NCI-H2171 (cell line): ENCODE measurements at places on chromosomes 4 and X.
A peak's percentile ranks its signal among the peaks of the same experiment; 100 is the strongest.

- no peak for DNase-seq
Measured at GRCh38 chrX:22366906-22367305, 94.2 kb downstream of the CBLL2 start.

DNA sequence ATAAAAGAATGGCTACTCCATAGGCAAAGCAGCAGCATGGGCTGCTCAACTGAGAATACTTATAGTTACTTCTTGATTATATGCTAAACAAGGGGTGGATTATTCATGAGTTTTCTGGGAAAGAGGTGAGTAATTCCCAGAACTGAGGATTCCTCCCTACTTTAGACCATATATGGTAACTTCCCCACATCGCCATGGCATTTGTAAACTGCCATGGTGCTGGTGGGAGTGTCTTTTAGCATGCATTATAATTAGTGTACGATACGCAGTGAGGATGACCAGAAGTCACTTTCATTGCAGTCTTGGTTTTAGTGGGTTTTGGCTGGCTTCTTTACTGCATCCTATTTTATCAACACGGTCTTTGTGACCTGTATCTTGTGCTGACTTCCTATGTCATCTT, 141.5 kb downstream of the MAGEB17 start:
- DNase-seq, result no peak

GRCh38 chr4:2862528-2862927, 18.9 kb downstream of the ADD1 start:
- no peak for DNase-seq

DNA sequence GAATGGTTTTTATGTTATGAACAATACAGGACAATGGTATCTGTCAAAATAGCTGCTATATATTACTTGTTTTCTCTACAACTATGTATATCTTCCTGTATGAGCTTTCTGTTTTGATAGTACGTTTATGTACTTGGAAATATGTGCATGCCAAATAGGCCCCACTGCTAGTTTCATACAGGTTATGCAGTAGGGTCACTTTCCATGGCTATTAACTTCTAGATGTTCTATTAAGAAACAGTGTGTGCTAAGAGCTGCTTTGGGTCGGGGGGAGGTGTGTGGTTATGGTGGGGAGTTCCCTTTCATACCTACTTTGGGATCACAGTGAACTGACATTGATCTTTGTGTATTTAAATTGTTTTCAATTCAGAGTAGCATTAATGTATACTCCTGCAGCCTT, 30.9 kb downstream of the RBPJ start:
- no peak for DNase-seq

DNA sequence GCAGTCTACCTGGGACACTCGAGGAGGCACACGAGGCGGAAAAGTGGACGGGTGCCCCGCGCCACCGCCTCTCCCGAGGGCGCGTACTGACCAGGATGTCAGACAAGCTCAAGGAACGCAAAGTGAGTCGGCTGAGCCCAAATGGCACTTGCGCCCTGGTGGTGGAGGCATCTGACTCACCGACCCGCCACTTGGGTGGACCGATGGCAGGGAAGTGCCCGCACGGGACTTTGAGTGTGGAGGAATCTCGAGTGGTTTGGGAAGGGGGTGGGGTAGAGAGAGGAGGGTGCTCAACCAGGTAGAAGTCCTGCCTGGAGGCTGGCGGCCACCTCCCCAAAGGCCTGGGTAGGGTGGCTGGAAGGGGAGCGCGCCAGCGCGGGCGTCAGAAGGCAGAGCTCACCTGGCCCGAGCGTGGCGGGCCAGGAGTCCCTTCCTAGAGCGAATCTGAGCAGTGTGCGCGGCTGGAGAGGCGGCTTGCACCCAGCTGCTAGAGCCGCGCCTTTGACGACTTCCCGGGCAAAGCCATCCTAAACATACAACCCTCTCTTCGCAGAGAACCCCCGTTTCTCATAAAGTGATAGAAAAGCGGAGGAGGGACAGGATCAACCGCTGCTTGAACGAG, 655 bp downstream of the HELT start:
- no peak for DNase-seq

DNA sequence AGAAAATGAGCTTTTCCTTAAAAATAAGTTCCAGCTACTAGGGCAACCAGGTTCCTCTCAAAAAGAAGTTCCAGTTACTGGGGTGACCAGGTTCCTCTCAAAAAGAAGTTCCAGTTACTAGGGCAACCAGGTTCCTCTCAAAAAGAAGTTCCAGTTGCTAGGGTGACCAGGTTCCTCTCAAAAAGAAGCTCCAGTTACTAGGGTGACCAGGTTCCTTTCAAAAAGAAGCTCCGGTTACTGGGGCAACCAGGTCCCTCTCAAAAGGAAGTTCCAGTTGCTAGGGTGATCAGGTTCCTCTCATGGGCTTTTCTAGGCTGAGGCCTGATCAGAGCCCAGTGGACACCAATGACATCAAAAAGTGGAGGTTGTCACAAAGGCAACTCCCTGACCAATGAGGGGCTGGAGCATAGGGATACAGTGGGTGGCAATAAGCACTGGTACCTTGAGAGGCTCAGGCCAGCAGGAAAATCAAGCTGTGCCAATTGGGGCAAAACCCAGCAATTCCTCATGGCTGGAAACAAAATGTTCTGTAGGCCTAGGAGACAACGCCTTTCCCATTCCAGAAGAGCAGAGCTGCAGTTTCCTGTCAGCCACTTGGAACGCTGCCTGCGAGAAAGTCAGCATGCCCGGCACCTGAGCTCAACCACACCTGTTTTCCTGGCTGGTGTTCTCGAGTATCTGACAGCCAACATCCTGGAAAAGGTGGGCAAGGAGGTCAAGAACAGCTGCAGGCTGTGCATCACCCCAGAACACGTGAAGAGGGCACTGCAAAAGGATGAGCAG, 12.3 kb upstream of the SYTL5 start:
- DNase-seq, result peak; percentile 4

GRCh38 chr4:98663226-98664006, 5.0 kb upstream of the TSPAN5 start:
- no peak for DNase-seq

DNA sequence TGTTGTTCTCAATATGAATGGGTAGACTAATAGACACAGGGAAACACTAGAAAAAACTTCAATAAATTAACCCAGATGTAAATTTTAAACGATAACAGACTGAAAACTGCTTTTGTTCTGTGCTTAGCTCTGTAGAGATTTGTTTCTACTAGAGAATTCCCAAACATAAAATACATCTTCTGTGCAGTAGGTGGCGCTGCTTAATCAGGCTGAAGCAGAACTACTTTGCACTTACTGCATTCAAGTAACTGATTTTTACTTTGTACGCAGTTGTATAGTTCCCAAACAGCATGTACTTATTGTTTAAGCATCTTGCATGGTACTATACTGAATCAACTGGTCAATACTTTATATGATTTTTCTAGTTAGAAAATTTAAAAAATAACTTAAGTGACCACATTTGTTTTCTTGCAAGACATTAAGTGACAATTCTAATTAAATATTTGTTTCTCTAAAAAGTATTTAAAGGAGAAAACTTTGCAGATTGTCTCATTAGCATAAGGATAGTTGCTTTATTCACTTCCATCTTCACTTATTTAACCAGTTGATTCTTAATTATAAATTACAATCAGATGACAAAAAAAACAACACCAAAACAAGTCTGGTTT, 490.6 kb downstream of the IL15 start:
- DNase-seq, result no peak

- no peak for DNase-seq
Measured at GRCh38 chrX:131544218-131544617, 344 bp downstream of the OR13H1 start.

- DNase-seq, result peak; percentile 5
Measured at GRCh38 chr4:124641715-124642381, 70.7 kb downstream of the ANKRD50 start.

GRCh38 chr4:33411182-33411581, 2691.0 kb downstream of the PCDH7 start:
- DNase-seq, result no peak

DNA sequence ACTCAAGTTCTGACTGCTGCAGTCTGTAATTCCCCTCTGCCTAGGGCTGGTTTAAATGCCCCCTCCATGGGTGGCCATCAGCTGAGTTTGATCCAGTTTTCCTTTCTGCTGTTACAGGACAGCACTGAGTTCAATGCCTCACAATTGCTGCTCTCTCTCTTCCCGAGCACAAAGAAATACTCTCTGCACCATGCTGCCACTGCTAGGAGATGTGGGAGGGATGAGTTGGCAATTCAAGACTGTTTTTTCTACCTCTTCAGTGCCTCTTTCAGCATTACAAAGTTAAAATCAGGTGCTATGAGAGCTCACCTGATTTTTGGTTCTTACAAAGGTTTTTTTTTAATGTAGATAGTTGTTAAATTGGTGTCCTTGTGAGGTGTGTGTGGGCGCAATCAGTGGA, 24.3 kb downstream of the CYSLTR1 start:
- no peak for DNase-seq

DNA sequence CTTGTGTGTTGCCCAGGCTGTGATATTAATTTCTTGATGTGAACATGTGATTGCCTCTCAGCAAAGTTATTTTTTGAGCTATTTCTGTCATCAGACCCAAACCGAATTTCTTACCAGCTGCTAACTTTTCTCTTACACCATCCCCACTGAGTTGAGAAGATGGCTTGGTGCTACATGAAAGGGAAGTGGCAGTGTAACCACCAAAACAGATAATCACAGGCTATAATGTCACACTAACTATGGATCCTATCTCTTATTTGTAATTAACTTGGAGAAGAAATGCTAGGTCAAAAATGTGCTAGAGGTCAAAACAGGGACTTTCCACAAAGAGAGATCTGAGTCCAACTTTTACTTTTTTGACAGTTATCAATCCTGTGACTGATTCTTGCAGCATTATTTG, 43.8 kb downstream of the ELOVL6 start:
- no peak for DNase-seq

GRCh38 chr4:186541801-186542200, 13.6 kb downstream of the MTNR1A start:
- no peak for DNase-seq

DNA sequence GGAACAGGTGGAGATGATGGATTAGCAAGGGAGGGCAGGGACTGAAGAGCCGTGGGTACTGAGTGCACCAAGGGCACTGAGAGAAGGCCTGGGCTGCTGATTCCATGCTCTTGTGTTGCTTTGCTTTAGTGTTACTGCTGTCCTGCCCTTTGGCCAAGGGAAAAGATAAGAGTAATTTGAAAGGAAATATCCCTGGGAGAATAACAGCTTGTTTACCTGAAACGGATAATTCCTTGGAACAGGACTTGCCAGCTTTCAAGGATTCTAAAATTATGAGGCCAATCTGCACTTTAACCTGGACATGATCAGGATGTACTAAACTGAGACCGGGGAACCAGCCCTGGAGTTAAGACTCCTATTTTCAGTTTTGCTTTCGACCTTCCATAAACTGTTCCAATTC, 20.4 kb downstream of the FAM9C start:
- DNase-seq, result no peak

- no peak for DNase-seq
Measured at GRCh38 chrX:153800177-153800722, 5.8 kb downstream of the SSR4 start.

DNA sequence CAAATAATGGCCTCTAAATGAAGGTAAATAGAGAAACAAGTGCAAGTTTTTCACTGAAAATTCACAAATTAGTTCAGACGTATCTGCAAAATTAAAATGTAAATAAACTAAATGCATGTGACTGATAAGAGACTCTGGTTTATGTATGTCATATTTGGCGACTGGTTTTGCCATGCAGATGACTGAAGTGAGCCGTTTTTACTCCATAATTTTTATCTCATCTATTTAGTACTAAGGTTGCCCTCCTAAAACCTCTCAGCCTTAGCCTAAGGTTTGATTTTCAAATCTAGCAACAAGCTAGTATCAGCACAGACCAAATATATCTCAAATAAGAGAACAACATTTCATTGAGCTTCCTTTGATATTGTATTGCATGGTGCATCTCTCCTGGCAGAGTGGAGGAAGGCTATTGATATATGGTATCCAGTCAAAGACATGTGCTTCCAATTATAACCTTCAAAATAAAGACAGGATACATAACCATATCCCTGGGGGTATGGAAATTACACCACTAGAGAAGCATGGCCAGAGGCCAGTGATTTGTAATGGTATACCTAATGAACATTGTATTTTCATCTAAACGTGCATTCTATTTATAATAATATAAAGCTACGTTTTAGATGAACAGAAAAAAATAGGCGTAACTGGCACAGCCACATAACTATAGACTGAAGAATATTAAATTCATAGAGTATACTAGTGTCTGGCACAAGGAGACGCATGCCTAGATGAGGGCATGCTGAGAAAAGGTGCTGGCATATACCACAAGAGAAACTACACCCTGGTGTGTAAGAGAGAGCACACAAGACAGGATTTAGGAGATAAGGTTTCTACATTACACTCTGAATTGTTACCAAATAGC, 392.6 kb upstream of the INTU start:
- DNase-seq, result no peak

GRCh38 chr4:121411151-121411744, 30.4 kb upstream of the QRFPR start:
- no peak for DNase-seq

DNA sequence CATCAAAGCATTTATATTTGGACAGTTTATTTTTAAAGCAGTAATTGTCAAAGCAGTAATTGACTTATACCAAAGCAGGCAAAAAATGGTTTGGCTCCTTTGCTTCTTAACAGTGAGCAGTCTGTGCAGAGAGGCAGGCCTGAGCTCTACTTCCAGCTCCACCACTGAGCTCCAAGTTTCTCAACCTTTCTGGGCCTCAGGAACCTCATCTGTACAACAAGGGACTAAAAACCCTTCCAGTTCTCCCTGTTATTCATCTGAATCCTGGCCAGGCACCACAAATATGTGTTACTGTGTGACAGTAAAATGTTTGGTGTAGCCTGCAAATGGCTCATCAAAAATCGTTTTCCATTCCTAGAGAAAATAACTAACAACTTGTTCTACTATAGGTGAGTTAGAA, 88.7 kb upstream of the TTC29 start:
- DNase-seq, result no peak
